ENCODE measurements at places on chromosomes 6 and 20. TPM values are rescaled to one million over a fixed set of nuclear protein-coding genes. Genes with fewer than 3 reads are reported as not detected.

The UBD gene
- not detected for total RNA-seq

The DBNDD2 gene
- 364 TPM for total RNA-seq

The CST5 gene
- total RNA-seq: not detected

The LAMP5 gene
- total RNA-seq: not detected

The SLC17A3 gene
- not detected for total RNA-seq

The DNAH8 gene
- total RNA-seq: not detected

The PROKR2 gene
- total RNA-seq: not detected

The RSPO4 gene
- not detected for total RNA-seq

The ADGRF5 gene
- total RNA-seq: 48.0 TPM

The FOXP4 gene
- total RNA-seq: 13.9 TPM

The RANBP9 gene
- 32.3 TPM for total RNA-seq

The RRAGD gene
- total RNA-seq: 126 TPM

The SMLR1 gene
- total RNA-seq: not detected

The KIAA1755 gene
- 7.9 TPM for total RNA-seq

The TRIM26 gene
- 20.6 TPM for total RNA-seq

The LPA gene
- total RNA-seq: not detected

The ENTPD6 gene
- total RNA-seq: 132 TPM

The FAM83C gene
- not detected for total RNA-seq

The HNF4A gene
- total RNA-seq: not detected

The GNMT gene
- 0.97 TPM for total RNA-seq

The CRISP2 gene
- total RNA-seq: not detected

The WFDC12 gene
- not detected for total RNA-seq

The MROH8 gene
- total RNA-seq: 3.7 TPM

The POU5F1 gene
- total RNA-seq: 0.51 TPM

The BEND6 gene
- 0.30 TPM for total RNA-seq

The GNAS-AS1 gene
- 0.38 TPM for total RNA-seq

The TFAP2D gene
- not detected for total RNA-seq

The HCRTR2 gene
- total RNA-seq: not detected
